ENCODE measurements at places on chromosomes 1 and 21.

- H3K27me3 ChIP-seq: no peaks in the 10 kb centered on the region
- H3K36me3 ChIP-seq: no peaks in the 10 kb centered on the region
- H3K4me3 ChIP-seq: no peak overlapping the region
Measured at GRCh38 chr1:28551381-28551780, 1.5 kb upstream of the TRNAU1AP start.

DNA sequence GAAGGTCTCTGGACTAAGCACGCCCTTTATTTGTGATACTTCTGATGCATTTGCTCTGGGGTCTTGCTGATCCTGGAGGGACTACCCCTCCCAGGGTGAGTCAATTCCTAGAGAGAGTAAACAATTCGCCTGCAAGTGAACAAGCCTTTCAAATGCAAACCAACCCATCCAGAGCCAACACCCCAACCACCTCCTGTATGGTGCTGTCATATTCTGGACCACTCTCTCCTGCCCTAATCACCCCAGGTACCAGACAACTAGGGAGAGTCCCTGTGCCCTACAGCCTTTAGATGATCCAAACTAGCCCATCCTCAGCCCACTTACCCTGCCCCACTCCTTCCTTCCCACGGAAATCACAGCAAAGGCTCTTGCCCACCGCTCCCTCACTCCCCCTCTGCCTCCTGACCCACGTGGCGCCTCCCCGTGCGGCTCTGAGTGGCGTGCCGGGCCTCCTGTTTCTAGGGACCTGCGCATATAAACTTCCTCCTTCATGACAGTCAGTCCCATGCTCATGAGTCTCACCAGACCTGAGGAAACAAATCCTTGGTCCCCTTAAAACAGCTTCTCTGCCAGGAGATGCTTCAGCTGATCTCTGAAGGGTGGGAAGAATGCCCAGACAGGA is 37.2 kb downstream of the ACTA1 start:
- no peak overlapping the region for H3K27ac ChIP-seq
- H3K27me3 ChIP-seq: no peaks in the 10 kb centered on the region
- no peaks in the 10 kb centered on the region for H3K36me3 ChIP-seq
- H3K4me1 ChIP-seq: peaks cover 3% of the 10 kb centered on the region

GRCh38 chr1:60073605-60074278 is at the start of gene C1orf87:
Gene C1orf87, minus strand, starts transcription at chr1:60073770. Its CDS starts 1,127 bp downstream, at chr1:60072643.
- no peaks in the 10 kb centered on the region for H3K36me3 ChIP-seq
- H3K27ac ChIP-seq: no peak within 1 kb of the TSS
- DNase-seq: peak; percentile 83
- peak within 1 kb of the TSS; percentile 77 for H3K4me3 ChIP-seq
- peaks cover 6% of the 10 kb centered on the region for H3K27me3 ChIP-seq

DNA sequence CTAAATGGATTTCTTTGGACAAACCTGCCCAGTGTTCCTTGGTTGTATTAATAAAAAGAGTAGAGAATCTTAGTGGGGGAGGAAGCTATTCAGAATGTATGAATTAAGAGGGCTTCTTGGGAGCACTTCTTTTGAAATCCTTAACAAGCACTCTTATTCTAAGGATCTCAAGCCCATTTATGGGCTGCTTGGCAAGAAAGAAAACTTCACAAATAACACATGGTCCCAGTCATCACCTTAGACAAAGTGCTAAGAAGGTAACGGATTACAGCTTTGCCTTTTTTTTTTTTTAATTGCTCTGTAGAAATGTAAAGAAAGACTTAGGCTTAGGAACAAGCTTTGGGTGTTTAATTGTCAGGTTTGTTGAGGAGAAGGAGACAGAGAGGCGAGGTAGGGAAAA is 76.6 kb upstream of the IPO9 start:
- H3K27ac ChIP-seq: no peak overlapping the region
- H3K4me1 ChIP-seq: peaks cover 58% of the 10 kb centered on the region
- no peak for DNase-seq
- H3K4me3 ChIP-seq: no peak overlapping the region
- no peaks in the 10 kb centered on the region for H3K36me3 ChIP-seq
- H3K27me3 ChIP-seq: no peaks in the 10 kb centered on the region

DNA sequence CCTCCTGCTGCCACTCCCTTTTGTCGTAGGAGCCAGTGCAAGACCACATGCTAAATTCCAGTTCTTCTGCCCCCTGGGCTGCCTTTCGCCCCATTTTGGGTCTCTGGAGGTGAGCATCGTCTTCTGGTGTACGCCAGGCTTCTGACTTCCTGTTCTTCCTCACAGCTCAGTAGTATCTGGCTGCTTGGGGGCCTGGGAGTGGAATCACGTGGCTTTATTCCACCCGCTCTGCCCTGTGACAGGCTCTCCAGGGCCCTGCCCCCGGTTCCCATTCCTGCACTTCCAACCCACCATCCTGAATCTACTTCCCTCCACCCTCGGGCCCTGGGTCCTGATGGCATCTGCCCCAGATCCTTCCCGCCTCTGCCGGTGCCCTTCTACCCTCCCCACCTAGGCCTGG is 3.6 kb downstream of the NFASC start:
- no peak overlapping the region for H3K4me3 ChIP-seq
- H3K27me3 ChIP-seq: no peaks in the 10 kb centered on the region
- H3K36me3 ChIP-seq: no peaks in the 10 kb centered on the region
- H3K27ac ChIP-seq: no peak overlapping the region
- DNase-seq: no peak

- H3K27ac ChIP-seq: no peak overlapping the region
- H3K27me3 ChIP-seq: no peaks in the 10 kb centered on the region
- H3K4me1 ChIP-seq: no peaks in the 10 kb centered on the region
- no peaks in the 10 kb centered on the region for H3K36me3 ChIP-seq
- H3K4me3 ChIP-seq: no peak overlapping the region
- DNase-seq: no peak
Measured at GRCh38 chr1:87833166-87833565, 504.5 kb downstream of the LMO4 start.

GRCh38 chr1:67766141-67766978 is 66.9 kb downstream of the GNG12 start:
- H3K27ac ChIP-seq: no peak overlapping the region
- H3K36me3 ChIP-seq: no peaks in the 10 kb centered on the region
- peak; percentile 77 for DNase-seq
- no peaks in the 10 kb centered on the region for H3K27me3 ChIP-seq
- 0 out of 2 replicates have a peak, but pooled peaks cover 7% of the 10 kb centered on the region for H3K4me1 ChIP-seq

GRCh38 chr1:27099135-27099586 is 55.8 kb downstream of the SLC9A1 start:
- 0 out of 2 replicates have a peak overlapping the region, but pooled peaks have one; percentile 55 for H3K27ac ChIP-seq
- no peaks in the 10 kb centered on the region for H3K27me3 ChIP-seq
- H3K4me3 ChIP-seq: no peak overlapping the region
- peak; percentile 39 for DNase-seq

DNA sequence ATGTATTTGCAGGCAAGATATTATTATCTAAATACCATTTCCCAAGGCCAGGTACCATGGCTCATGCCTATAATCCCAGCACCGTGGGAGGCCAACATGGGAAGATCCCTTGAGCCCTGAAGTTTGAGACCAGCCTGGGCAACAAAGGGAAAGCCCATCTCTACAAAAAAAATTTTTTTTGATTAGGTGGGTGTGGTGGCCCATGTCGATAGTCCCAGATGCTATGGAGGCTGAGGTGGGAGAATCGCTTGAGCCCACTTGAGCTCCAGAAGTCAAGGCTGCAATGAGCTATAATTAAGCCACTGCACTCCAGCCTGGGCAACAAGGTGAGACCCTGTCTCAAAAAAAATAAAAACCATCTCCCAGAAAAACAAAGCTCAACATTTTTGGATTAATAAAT is 2.2 kb downstream of the STMN1 start:
- peak overlapping the region; percentile 96 for H3K4me3 ChIP-seq
- H3K36me3 ChIP-seq: peaks cover 49% of the 10 kb centered on the region
- DNase-seq: no peak
- H3K27ac ChIP-seq: peak overlapping the region; percentile 11
- H3K27me3 ChIP-seq: no peaks in the 10 kb centered on the region

- no peak overlapping the region for H3K4me3 ChIP-seq
- H3K4me1 ChIP-seq: peaks cover 26% of the 10 kb centered on the region
- no peak for DNase-seq
- no peaks in the 10 kb centered on the region for H3K27me3 ChIP-seq
Measured at GRCh38 chr1:241635556-241636152, 4.5 kb downstream of the CHML start.

DNA sequence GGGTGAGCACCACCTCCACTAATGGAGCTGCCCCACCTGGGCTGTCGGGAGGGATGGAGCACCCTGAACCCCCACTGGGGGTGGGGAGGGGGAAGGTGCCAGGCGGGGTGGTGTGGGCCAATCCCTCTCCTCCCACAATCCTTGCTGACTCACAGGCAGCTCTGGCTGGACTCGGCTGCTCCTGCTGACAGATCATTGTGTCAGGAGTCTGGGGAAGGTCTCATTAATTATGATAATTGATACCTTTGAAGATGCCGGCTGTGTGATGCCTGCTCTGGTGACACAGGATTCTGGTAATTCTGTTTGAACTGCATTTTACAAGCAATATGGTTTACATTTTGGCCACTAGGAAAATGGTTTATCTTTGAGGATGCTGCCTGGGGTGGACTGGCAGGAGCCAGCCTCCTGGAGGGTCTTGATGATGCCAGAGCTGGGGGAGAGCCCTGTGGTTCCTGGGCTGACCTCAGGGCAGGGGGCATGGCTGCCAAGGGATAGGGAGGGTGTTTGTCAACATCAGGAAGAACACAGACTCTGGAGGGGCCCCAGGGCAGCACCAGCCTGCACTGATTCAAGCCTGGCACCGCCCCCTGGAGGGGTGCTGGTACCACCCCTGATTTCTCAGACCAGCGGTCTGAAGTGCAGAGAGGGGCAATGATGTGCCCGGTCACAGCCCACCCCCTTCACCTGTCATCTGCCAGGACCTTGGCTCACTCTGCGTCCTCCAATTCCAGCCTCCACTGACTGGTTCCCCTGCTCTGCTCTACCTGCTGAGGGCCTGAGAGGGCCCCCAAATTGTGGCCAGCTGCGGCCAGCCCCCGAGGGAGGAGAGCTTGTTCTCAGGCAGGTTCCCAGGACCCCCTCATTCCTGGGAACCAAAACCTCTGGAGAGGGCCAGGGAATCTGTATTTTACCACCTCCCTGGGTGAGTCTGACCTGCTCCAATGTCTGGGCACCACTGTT is 338.8 kb downstream of the MATN1 start:
- no peaks in the 10 kb centered on the region for H3K27me3 ChIP-seq
- no peak for DNase-seq

DNA sequence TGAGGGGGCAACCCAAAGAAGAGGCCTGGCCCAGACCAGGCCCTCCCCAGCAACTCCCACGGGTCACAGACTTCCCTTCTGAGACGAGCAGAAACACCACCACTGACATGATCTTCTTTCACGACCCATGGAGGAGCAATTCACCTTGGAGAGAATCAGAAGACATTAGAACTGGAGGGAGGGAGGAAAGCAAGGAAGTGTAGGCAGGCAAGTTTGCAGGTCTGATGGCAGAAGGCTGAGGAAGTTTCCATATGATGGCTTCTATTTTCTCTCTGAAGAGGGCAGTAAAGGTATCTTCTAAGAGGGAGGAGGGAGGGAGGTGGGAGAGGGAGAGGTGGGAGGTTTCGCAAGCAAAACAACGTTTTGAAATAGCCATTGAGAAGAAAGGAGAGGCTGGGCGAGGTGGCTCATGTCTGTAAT is 1.4 kb upstream of the UBXN10 start:
- H3K27me3 ChIP-seq: peaks cover 13% of the 10 kb centered on the region
- no peak overlapping the region for H3K27ac ChIP-seq
- H3K4me3 ChIP-seq: no peak overlapping the region
- DNase-seq: peak; percentile 74
- H3K4me1 ChIP-seq: peaks cover 9% of the 10 kb centered on the region

- H3K27me3 ChIP-seq: 0 out of 2 replicates have a peak, but pooled peaks cover 4% of the 10 kb centered on the region
- H3K4me1 ChIP-seq: peaks cover 8% of the 10 kb centered on the region
- H3K27ac ChIP-seq: no peak overlapping the region
- DNase-seq: peak; percentile 66
- no peaks in the 10 kb centered on the region for H3K36me3 ChIP-seq
Measured at GRCh38 chr1:179082333-179082998, 596 bp downstream of the TOR3A start.

DNA sequence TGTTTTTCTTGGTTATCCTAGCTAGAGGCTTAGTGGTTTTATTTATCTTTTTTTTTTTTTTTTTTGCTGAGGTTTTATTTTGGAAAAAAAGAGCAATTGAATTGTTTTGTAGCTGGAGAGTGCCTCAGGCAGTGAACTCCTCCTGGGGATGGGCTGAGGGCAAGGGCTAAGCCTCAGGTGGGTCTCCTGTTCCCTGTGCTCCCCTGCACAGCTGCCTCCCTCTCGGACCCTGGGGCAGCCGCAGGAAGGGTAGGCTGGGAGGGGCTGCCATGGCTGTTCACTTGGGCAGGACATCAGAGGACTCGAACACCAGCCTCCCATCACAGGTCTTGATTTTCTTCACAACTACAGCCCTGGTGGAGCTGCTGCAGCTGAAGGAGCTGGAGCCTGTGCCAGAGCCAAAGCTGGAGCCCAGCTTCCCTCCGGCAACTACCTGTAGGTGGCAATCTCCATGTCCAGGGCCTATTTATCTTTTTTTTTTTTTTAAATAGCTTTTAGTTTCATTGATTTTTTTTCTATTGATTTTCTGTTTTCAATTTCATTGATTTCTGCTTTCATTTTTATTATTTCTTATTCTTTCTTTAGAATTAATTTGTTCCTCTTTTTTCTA is 28.9 kb downstream of the LEPR start:
- H3K4me3 ChIP-seq: no peak overlapping the region
- peak; percentile 56 for DNase-seq

- no peak overlapping the region for H3K27ac ChIP-seq
- H3K36me3 ChIP-seq: no peaks in the 10 kb centered on the region
- H3K4me1 ChIP-seq: no peaks in the 10 kb centered on the region
- no peak for DNase-seq
Measured at GRCh38 chr1:48693674-48694320, 82.9 kb downstream of the BEND5 start.

- H3K4me1 ChIP-seq: peaks cover 46% of the 10 kb centered on the region
- no peaks in the 10 kb centered on the region for H3K36me3 ChIP-seq
- no peak overlapping the region for H3K4me3 ChIP-seq
Measured at GRCh38 chr1:8027748-8028570, 1.9 kb upstream of the ERRFI1 start.

DNA sequence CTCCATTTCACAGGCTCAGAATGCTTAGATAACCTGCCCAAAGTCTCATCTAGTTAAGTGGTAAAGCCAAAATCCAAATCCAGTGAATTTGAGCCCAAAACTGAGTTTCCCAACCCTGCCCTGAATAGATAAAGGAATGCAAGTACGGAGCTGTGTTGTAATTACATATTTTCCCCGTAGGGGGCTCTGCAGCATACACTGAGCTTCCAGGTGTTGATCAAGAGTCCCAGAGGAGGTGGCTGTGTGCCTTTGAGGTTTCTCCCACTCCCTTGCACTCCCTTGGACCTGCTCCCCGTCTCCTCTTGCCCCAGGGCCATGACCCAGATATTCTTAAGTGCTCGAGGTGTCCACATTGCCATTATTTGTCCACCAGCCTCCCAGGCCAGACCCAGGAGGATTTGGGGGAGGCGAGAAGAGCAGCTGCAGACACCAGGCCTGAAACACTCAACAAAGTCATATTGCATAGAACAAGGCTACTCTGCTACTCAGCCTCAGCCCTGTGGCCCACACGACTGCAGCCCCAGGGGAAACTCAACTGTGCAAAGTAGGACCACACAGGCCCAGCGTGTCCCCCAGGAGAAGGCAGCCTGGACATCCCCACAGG is 18.4 kb upstream of the LY9 start:
- H3K27me3 ChIP-seq: no peaks in the 10 kb centered on the region
- H3K4me1 ChIP-seq: 0 out of 2 replicates have a peak, but pooled peaks cover 3% of the 10 kb centered on the region
- H3K4me3 ChIP-seq: no peak overlapping the region
- H3K36me3 ChIP-seq: peaks cover 2% of the 10 kb centered on the region
- peak; percentile 84 for DNase-seq
